Activated CD4-positive, alpha-beta memory T cell treated with anti-CD3 and anti-CD28 coated beads for 36 hours (primary cell): ENCODE measurements at places on chromosomes 1 and 21. TPM values are rescaled to one million over a fixed set of nuclear protein-coding genes. Genes with fewer than 3 reads are reported as not detected.

AADACL3 gene
- not detected for total RNA-seq

C1orf210 gene
- total RNA-seq: not detected

OR2T5 gene
- total RNA-seq: not detected

DNA sequence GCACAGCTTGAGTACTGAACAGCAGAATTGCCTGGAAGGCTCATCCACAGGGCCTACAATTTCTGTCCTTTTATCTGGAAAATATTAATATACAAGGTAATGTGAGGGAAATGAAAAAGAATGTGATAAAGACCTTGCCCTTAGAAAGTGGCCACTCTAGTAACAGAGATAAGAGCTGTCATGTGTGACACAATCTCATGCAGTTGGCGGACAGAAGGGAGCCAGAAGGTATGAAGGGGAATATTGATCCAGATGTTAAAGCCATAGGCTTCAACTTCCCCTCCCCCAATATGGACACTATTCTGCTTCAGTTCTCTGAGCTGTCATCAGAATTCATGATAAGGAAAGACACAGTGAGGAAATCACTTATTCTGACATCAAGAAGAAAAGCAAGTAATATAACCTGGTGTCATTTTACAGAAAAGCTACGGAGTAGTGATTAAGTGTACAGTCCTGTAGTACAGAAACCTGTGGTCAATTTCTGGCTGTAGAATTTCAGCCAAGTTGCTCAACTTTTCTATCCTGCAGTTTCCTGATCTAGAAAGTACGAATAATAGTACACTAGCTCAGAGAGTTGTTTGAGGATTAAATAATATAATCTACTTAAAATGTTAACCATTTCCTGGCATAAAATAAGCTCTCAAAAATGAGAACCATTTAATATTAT is 572.1 kb downstream of the DPYD start:
- H3K27me3 ChIP-seq: no peaks in the 10 kb centered on the region
- H3K27ac ChIP-seq: no peak overlapping the region
- H3K4me1 ChIP-seq: no peaks in the 10 kb centered on the region
- peaks cover 14% of the 10 kb centered on the region for H3K36me3 ChIP-seq

DNA sequence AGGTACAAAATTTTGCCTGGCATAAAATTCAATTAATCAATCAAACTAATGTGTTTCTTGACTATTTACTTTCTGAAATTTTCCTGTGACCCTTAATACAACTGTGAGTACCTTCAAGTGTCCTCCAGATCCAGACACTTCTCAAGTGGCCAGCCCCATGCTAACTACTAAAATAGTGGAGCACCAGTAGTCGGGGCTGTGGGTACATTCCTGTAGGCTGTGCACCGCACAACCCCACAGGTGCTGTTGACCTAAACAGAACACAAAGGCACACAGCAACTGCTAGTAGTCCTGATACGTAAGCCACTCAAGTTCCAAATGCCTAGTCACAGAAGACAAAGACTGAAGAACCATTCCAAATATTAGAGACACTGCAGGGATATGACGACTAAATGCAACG is 36.6 kb downstream of the TMEM50B start:
- no peak overlapping the region for H3K27ac ChIP-seq
- peaks cover 6% of the 10 kb centered on the region for H3K36me3 ChIP-seq
- no peaks in the 10 kb centered on the region for H3K27me3 ChIP-seq
- H3K4me3 ChIP-seq: no peak overlapping the region
- DNase-seq: no peak
- peaks cover 3% of the 10 kb centered on the region for H3K4me1 ChIP-seq

DNA sequence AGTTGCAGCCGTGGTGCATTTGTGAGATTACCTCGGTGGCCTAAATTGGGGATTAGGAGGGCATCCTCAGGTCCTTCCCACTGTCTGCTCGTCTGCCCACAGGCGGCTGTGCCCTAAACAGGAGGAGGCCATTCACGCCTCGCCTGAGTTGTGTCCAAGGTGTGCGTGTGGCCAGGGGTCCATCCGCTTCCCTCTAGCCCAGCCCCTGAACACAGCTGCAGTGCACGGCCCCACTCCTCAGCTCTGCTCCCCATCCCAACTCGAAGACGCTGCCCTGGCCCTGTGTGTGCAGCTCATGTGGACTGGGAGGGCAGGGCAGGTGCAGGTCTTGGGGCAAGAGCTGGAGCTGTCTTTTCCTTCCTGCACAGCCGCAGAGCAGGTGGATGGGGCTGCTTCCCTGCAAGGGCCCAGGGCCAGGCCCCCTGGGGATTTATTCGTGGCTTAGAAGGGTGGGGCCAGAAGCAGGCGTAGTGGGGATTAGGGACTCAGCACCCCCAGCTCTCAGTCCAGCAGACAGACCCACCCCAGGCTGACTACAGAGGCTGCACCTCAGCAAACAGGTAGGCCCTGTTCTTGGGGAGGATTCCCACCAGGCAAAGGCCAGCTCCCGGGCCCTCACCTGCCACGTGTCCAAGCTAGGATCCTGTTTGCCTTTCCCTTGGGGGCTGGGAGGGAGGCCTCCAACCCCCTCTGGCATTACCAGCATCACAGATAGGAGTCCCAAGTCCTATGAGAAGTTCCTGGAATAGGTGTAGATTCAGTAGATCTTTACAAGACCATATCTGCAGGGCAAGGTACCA is 4.3 kb downstream of the GUK1 start:
- H3K27ac ChIP-seq: no peak overlapping the region
- H3K4me1 ChIP-seq: peaks cover 27% of the 10 kb centered on the region
- H3K4me3 ChIP-seq: no peak overlapping the region
- DNase-seq: no peak
- H3K27me3 ChIP-seq: no peaks in the 10 kb centered on the region

- no peaks in the 10 kb centered on the region for H3K4me1 ChIP-seq
- no peaks in the 10 kb centered on the region for H3K36me3 ChIP-seq
- H3K27me3 ChIP-seq: peaks cover 23% of the 10 kb centered on the region
- no peak for DNase-seq
- no peak overlapping the region for H3K4me3 ChIP-seq
These were observed 4.8 kb upstream of the MYOG start for GRCh38 chr1:203090421-203091198.

DNA sequence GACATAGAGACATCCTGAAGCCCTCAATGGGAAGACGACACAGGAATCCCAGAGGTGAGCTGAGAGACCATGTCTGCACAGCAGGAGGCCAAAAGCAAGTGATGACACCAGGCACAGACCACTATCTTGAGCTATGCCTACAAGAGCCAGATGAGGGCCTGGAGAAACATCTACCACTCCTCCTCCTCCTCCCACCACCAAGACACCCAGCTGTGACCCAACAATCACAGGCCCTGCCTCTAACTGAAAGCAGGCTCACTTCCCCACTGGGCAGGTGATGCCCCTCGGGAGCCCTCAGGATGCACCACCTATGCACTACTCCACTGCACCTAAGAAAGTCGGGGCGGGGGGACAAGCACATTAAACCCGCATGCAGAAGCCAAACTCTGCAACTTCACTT is 16.5 kb downstream of the TADA1 start:
- no peak for DNase-seq
- peaks cover 37% of the 10 kb centered on the region for H3K36me3 ChIP-seq
- H3K27me3 ChIP-seq: no peaks in the 10 kb centered on the region
- peak overlapping the region; percentile 9 for H3K27ac ChIP-seq
- H3K4me3 ChIP-seq: no peak overlapping the region

DNA sequence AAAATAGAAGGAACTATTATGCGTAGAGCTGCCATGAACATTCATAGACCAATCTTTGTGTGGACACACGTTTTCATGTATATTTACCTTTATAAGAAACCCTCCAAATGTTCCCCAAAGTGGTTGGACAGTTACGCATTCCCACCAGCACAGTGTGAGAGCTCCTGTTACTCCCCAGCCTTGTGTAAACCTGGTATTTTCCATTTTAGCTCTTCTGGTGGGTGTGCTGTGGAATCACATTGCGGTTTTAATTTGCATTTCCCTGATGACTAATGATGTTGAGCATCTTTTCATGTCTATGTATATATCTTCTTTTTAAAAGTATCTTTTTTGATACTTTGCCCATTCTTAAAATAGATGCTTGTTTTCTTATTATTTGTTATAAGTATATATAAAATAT is 3.2 kb upstream of the UBASH3A start:
- H3K4me3 ChIP-seq: peak overlapping the region; percentile 49
- peaks cover 50% of the 10 kb centered on the region for H3K36me3 ChIP-seq
- H3K27me3 ChIP-seq: no peaks in the 10 kb centered on the region
- peak; percentile 55 for DNase-seq
- peak overlapping the region; percentile 77 for H3K27ac ChIP-seq

- DNase-seq: no peak
- peaks cover 14% of the 10 kb centered on the region for H3K36me3 ChIP-seq
- no peaks in the 10 kb centered on the region for H3K27me3 ChIP-seq
- H3K4me3 ChIP-seq: no peak overlapping the region
- no peak overlapping the region for H3K27ac ChIP-seq
These were observed 5.3 kb downstream of the PUSL1 start for GRCh38 chr1:1313500-1314236.
